ENCODE measurements at places on chromosomes 2 and 18.

DNA sequence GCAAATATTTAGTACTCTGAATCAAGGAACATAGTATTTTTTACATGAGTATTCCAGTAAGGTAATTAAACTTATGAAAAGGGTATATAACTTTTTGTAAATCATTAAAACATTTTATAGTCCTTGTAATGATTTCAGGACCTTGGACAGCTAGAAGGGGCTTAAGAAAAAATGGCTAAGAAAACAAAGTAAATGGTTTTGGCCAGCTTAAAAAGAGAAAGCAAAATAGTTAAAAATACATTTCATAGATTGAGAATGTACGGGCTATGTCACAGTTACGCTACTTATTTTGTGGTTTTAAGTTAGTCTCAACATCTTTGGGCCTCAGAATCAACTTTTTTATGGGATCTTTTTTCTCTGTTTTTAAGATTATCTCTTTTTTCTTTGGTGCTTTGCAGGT lies 26.7 kb downstream of the POLI start:
- no peak for DNase-seq

GRCh38 chr2:237319086-237319820 lies 94.7 kb downstream of the COL6A3 start:
- no peak for DNase-seq

DNA sequence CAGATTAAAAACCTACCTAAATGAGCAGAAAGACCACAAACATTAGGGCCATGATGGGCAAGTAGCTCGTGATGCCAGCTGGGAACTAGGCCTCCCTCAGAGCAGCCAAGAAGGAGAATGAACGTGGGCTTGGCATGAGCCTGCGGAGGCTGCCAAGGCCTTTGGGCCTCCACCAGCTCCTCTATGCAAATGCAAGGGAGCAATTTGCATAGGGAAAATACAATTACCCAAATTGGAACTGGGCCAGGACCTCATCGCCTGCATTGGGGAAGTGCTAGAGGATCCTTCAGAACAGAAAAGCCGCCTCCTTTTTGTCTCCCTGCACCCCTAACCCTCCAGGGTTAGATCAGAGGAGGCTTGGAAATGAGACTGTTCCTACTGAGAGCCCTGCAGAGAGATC lies 326.4 kb downstream of the SMAD2 start:
- DNase-seq = no peak

- DNase-seq = no peak
Observed at GRCh38 chr2:234218266-234219045, 168.0 kb downstream of the SPP2 start.

DNA sequence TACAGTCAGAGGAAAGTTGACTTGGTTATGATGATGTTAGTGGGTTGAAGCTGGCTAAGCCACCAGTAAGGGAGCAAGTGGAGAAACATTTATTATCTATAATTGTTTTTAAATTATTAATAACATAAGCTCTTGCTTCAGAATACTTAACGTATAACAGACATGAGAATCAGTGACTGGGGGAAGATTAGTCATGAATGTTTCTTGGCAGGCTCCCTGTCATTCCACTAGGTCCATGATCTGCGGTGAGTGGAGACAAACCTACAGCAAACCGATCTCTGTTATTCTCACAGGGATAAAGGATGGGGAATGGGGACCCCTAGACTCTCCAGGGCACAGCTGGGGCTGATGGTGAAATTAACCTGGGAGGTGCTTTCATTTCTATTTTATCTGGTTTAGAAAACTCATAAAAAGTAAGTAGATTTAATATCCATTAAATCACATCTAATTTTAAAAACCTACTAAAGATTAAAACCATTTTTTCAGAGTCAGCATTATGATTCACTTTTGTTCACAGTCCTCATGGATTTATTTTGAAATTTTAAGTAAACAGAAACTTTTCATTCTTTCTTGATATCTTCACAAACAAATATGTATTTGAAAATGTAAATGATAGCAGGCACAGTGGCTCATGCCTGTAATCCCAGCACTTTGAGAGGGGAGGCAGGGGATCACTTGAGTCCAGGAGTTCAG lies 420.3 kb downstream of the PTPRM start:
- no peak for DNase-seq

GRCh38 chr2:33230842-33231241 lies 245.6 kb upstream of the RASGRP3 start:
- DNase-seq = no peak

DNA sequence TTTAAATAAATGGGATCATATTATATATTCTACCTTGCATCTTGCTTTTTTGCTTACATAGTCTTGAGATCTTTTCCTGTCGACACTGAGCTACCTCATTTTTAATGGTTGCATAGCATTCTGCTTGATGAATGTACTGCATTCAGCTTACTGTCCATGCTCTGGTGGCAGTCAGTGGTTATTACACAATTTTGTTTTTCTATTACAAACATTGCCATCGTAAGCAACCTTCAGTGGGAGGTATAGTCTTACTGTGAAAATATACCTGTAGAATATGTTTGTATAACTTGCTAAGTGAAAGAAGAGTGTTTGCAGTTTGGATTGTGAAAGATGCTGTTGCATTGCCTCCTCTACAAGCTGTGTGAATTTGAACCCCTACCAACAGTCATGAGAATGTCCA lies 43.4 kb downstream of the UBXN4 start:
- DNase-seq = no peak

- DNase-seq = no peak
Observed at GRCh38 chr2:194116861-194117260, 1540.2 kb upstream of the SLC39A10 start.

DNA sequence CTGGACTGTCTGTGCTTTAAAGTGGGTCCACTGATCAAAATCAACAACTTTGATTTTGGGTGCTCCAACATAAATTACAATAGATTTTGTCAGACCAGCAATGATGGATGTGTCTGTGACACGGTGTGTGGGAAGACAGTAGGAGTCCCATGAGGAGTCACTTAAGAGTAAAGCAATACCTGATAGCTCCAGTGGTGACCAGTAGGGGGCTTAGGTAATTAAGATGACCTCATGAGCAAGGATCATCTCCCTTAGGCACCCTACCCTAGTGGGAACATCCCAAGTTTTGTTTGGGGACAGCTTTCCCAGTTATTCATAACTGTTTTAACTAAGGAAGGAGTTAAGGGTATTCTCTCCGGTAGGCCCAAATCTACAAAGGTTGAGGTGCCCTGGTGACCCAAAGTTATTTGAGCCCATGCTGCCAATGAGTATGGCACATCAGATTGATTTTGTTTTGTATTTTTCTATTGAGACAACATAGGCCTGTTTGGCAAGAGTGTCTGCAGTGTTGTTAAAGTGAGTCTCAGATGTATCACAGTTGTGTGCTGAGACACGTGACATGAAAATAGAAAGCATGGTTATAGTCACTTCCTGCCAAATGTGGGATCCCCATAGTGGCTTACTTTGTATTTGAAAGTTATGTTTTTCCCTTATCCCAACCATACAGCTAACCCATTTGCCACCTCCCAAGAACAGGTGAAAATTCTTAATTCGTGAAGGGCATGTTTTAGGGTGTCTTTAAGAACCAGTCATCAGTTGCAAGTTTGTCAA lies 1337.6 kb upstream of the SLC39A10 start:
- DNase-seq = no peak

- DNase-seq = no peak
Observed at GRCh38 chr2:88880441-88880953, 189.0 kb downstream of the RPIA start.
